ENCODE measurements at places on chromosomes 5 and 9.

DNA sequence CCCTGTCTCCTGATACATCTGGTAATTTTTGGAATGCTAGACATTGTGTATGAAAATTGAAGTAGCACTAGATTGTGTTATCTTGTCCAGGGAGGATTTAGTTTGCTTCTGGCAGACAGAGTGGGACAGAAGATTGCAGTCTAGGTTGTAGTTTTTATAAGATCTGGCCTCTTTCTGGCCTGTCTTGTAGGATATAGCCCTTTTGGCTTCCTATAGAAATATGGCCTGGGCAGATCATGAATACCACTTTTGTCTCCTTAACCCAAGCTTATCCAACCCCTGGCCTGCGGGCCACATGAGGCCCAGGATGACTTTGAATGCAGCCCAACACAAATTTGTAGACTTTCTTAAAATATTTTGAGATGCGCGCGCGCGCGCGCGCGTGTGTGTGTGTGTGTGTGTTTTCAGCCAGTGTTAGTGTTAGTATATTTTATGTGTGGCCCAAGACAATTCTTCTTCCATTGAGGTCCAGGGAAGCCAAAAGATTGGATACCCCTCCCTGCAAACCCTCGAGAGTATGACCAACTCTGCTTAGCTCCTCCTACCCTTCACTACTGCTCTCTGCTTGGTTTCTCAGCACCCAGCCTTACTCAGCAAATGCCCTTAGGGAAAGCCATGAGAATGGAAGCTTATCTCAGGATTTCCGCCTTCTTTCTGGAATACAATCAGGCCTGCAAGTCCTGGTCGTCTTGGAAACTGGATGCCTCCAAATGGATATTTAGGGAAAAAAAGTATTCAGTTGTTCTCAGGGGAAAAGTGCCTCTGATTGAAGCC is 26.5 kb downstream of the ANKRD33B start:
- DNase-seq, result no peak

- DNase-seq, result no peak
Observed at GRCh38 chr9:38346811-38347210, 45.7 kb upstream of the ALDH1B1 start.

GRCh38 chr5:101929628-101930027 is 366.5 kb downstream of the SLCO4C1 start:
- no peak for DNase-seq

- no peak for DNase-seq
Observed at GRCh38 chr5:159324102-159324755, 6.1 kb downstream of the IL12B start.

DNA sequence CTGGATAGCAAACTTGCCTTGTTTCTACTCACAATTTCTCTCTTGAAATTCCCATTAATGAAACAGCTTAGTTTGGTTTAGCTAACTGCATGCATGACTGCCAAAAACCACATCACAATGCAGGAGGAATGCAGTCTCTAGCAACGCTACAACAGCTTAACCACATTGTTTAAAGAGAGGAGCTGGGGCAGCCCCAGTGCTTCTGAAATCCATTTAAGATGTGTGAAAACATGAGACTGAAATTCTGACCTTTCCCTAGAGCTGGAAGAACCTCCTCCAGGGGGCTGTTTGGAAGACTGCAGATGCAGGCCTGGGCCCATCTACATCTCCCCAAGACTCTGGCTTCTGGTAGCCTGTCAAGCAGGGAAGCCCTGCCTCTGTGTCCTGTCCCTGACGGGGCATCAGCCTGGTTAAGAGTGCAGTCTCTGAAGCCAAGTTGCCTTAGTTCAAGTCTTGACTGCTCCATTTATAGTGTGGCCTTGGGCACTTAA is 157.1 kb downstream of the ZNF462 start:
- no peak for DNase-seq

DNA sequence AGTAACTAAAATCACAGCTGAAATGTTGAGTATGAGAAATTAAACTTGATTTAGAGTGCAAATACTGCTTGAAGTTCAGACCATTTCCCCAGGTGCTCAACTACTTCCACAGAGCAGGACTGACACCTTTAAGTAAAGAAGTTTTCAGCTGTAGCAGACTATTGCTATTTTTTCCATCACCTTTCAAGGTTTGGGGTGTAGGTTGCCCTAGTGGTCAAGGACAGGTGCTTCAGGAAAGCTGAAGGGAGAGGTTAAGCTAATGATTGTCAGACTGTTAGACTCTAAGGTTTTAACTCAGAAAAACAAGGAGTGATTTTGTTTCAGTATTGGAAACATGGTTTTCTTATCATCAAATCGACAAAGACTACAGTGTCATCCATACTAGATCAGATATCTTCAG is 162.1 kb downstream of the CCDC192 start:
- DNase-seq, result no peak

DNA sequence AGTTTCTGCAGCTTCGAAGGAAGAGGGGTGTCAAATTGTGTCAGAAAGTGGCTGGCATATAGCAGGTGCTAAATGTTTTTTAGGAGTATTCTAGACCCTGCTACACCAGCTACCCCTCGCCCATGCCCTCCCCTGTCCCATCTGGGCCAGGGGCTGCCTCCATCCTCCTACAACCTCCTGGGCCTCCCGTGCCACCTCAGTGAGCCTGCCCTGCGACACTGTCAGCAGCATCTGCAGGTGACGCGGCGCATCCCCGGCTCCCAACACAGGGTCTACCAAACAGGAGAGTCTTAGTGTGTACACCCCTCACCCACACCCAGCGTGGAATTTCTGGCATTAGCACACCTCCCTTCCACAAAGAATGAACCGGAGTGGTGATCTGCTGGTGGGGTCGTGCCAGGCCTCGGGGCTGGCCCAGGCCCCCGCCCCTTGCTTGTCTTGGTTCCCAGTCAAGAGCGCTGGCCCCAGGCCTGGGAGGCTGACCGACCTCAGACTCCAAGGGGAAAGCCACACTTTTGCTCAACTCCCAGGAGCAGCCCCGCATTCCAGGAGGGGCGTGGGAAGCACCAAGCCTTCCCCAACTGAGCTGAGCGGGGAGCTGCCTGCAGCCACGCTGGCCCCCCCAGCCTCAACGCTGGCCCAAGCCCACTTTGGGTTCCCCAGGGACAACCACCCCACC is 55.2 kb downstream of the NEURL1B start:
- DNase-seq, result no peak

GRCh38 chr5:83848941-83849340 is 128.3 kb upstream of the HAPLN1 start:
- no peak for DNase-seq

DNA sequence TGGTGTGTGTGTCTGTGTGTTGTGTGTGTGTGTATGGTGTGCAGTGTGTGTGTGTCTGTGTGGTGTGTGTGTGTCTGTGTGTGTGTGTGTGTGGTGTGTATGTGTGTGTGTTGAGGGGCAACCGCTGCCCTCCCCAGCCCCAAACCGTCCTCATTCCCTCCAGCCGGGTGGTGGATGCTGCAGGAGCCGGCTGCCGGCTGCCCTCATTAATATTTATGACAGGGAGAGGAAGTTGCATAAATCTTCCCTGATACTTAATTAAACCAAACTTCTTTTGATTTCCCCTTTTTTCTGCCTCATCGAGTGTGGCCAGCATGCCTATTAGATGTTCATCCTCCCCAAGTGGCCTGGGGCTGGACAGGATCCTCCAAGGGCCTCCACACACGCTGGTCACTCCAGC is 121.4 kb upstream of the MVB12B start:
- DNase-seq, result no peak

- no peak for DNase-seq
Observed at GRCh38 chr5:67530609-67531255, 334.1 kb upstream of the CD180 start.

- no peak for DNase-seq
Observed at GRCh38 chr9:20599195-20599594, 23.1 kb downstream of the MLLT3 start.

DNA sequence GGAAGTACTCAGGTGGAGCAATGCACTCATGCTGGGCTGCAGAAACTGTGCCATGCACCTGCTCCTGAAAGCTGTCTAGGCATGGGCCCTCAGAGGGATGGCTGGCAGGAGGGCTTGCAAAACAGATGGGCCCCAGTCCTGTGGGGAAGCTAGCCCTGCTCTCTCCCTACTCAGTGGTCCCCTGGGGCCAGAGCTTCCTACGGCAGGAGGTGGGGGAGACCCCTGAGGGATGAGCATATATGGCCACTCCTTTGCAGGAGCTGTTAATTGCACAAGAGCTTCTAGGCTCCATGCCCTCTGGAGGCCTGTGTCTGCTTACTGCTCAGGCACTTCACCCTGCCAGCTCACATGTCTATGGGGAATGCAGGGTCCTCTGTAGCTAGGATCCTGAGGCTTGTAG is 545.3 kb upstream of the PTPRD start:
- DNase-seq, result no peak

DNA sequence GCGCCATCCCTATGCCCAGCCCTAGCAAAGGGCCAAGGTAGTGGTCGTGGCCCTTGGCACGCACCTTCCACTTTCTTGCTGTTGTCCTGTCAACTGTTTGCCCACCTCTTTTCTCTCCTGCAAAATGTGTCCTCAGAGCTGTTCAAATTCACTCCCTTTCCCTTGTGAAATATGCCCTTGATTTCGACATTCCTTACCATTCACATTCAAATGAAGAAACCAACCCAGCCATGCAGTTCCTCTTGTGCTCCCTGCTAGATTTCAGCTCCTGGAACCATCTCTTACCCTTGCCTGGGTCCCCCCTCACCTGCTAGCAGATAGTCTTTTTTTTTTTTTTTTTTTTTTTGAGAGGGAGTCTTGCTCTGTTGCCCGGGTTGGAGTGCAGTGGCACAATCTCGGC is 19.6 kb upstream of the HRH2 start:
- DNase-seq, result no peak

- DNase-seq, result no peak
Observed at GRCh38 chr5:17655921-17656320, 21.7 kb downstream of the TAF11L14 start.
